RPMI7951 (cell line): ENCODE measurements at places on chromosomes 1 and 21. TPM values are rescaled to one million over a fixed set of nuclear protein-coding genes. Genes with fewer than 3 reads are reported as not detected.

Gene ELOA
- 48.9 and 57.0 TPM in 2 replicates for total RNA-seq

Gene ZC3H12A
- total RNA-seq = 4.6 and 7.3 TPM in 2 replicates

Gene ADAMTS4
- total RNA-seq = 5.2 and 8.3 TPM in 2 replicates

Gene RSPH1
- total RNA-seq = 0.12 TPM in 1 of 2 replicates, not detected in the other

Gene IGSF9
- total RNA-seq = not detected in 2 replicates

Gene PLA2G2F
- not detected in 2 replicates for total RNA-seq

Gene LMOD1
- total RNA-seq = 0.49 and 0.60 TPM in 2 replicates

Gene PDC
- total RNA-seq = not detected in 2 replicates

Gene RCOR3
- 14.8 and 15.6 TPM in 2 replicates for total RNA-seq

Gene TBX15
- 0.20 and 0.24 TPM in 2 replicates for total RNA-seq

Gene WNT9A
- 9.5 and 14.0 TPM in 2 replicates for total RNA-seq

Gene GSTM1
- total RNA-seq = 0.12 TPM in 1 of 2 replicates, not detected in the other

Gene LDLRAP1
- 39.7 and 43.1 TPM in 2 replicates for total RNA-seq

Gene TMOD4
- total RNA-seq = 0.36 TPM in 1 of 2 replicates, not detected in the other

Gene FCGR3B
- total RNA-seq = not detected in 2 replicates

Gene WLS
- 51.6 and 77.6 TPM in 2 replicates for total RNA-seq

Gene C1orf226
- total RNA-seq = 0.12 TPM in 1 of 2 replicates, not detected in the other

Gene PLA2G2C
- total RNA-seq = not detected in 2 replicates

Gene EDN2
- not detected in 2 replicates for total RNA-seq

Gene CR1L
- 0.24 TPM in 1 of 2 replicates, not detected in the other for total RNA-seq

Gene TPR
- total RNA-seq = 46.7 and 64.3 TPM in 2 replicates

Gene PDE4DIP
- total RNA-seq = 18.4 and 18.9 TPM in 2 replicates

Gene CFHR4
- not detected in 2 replicates for total RNA-seq

Gene TMPRSS2
- 0.39 TPM in 1 of 2 replicates, not detected in the other for total RNA-seq

Gene FUCA1
- 38.8 and 40.9 TPM in 2 replicates for total RNA-seq

Gene CNR2
- total RNA-seq = not detected in 2 replicates

Gene LENEP
- total RNA-seq = 1.7 TPM in 1 of 2 replicates, not detected in the other

Gene OR14K1
- total RNA-seq = not detected in 2 replicates

Gene GJA5
- 0.12 TPM in 1 of 2 replicates, not detected in the other for total RNA-seq

Gene IRF6
- 0.20 and 0.24 TPM in 2 replicates for total RNA-seq

Gene DIRAS3
- not detected in 2 replicates for total RNA-seq

Gene SELP
- not detected in 2 replicates for total RNA-seq

Gene CFHR5
- total RNA-seq = not detected in 2 replicates

Gene APOBEC4
- total RNA-seq = not detected in 2 replicates

Gene KHDRBS1
- total RNA-seq = 54.4 and 59.0 TPM in 2 replicates

Gene IFI6
- total RNA-seq = 75.3 and 169 TPM in 2 replicates

Gene REN
- 0.29 and 0.72 TPM in 2 replicates for total RNA-seq

Gene DPT
- total RNA-seq = 71.3 and 75.6 TPM in 2 replicates

Gene ANKRD65
- total RNA-seq = not detected in 2 replicates

Gene DOP1B
- total RNA-seq = 7.6 and 8.1 TPM in 2 replicates

Gene BMP8A
- total RNA-seq = not detected in 2 replicates

Gene PPIAL4G
- not detected in 2 replicates for total RNA-seq

Gene FYB2
- not detected in 2 replicates for total RNA-seq

Gene ILDR2
- 4.6 and 6.4 TPM in 2 replicates for total RNA-seq

Gene FH
- total RNA-seq = 84.7 and 87.0 TPM in 2 replicates

Gene CALML6
- not detected in 2 replicates for total RNA-seq

Gene CACHD1
- 0.98 and 1.2 TPM in 2 replicates for total RNA-seq

Gene GBP7
- not detected in 2 replicates for total RNA-seq

Gene DDAH1
- 18.1 and 25.5 TPM in 2 replicates for total RNA-seq

Gene EDARADD
- 0.49 and 1.7 TPM in 2 replicates for total RNA-seq

Gene CHRNB2
- total RNA-seq = 0.10 TPM in 1 of 2 replicates, not detected in the other

Gene TEX38
- total RNA-seq = not detected in 2 replicates

Gene CNIH3
- total RNA-seq = 21.0 and 24.5 TPM in 2 replicates

Gene TMEM240
- total RNA-seq = not detected in 2 replicates

Gene CHRM3
- total RNA-seq = 0.12 TPM in 1 of 2 replicates, not detected in the other

Gene PITHD1
- 42.3 and 47.0 TPM in 2 replicates for total RNA-seq
